Activated naive CD4-positive, alpha-beta T cell treated with anti-CD3 and anti-CD28 coated beads, Interleukin-2, amount 10 ng/mL, durations not matched to agents 7 days and 5 days (primary cell): ENCODE measurements at places on chromosomes 3 and 15.

GRCh38 chr3:170749765-170750477, 120.1 kb downstream of the RPL22L1 start:
- no peak for DNase-seq

DNA sequence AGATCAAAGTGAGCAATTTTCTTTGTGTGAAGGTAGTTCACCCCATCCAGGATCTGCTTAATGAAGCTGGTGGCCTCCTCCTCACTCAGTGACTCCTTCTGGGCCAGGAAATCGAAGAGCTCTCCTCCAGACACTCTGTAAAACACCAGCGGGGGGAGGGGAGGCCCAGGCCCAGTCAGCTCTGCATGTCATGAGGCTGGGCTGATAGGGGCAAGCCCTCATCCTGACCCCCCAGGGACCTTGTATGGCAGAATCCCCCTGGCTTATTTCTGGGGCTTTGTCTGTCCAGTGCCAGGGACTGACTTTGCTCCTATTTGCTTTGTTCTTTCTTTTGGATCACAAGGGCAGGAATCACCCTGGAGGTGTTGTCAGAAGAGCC, 74.9 kb downstream of the DAPK2 start:
- peak; percentile 62 for DNase-seq

DNA sequence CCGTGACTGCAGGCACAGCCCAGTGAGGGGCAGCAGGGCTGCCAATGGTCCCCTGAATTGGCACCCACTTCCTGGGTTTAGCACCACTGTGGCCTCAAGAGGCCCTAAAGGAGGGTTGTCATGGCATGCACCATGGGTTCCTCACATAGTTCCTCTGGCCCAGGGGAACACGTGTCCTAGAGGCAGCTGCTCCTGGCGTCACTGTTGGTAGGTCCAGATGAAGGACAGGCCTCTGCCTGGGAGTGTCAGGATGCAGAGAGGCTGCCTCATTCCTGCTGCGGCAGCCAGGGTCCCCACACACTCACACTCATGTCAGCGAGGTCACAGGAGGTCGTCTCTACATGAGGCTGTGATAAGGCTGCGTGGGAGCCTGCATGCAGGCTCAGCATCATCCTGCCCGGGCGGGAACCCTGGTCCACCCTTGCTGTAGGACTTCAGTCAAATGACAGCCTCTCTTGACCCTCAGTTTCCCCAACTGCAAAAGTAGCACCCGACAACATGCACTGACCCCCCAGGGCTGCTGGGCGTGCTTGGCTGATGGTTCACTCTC, 26.1 kb upstream of the SFMBT1 start:
- no peak for DNase-seq

DNA sequence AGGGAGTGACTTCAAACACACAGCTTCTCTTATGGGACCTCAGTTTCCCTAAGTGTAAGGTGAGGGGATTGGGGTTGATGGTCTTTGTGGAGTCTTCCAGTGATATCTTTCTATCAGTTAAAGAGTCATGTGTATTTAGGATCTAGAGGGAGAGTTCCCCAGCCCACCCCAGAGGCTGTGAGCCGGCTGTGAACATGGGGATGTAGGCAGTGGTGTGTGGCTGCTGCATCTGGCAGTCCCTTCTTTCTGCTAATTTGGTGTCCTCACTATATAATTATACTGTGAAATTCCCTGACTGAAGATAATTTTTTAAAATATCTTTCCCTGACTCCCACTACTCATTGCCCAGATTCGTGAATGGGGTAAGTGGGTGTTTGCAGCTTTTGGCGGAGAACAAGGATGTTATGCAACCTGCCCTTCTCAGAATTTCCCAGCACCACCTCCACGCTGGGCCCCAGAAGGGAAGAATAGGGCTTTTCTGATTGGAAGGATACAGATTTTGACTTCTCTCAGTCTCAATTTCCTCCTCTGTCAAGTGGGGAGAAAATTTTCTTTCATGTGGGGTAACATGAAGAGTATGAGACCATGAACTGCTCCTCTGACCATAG, 79.0 kb upstream of the RASGRF1 start:
- DNase-seq, result no peak

DNA sequence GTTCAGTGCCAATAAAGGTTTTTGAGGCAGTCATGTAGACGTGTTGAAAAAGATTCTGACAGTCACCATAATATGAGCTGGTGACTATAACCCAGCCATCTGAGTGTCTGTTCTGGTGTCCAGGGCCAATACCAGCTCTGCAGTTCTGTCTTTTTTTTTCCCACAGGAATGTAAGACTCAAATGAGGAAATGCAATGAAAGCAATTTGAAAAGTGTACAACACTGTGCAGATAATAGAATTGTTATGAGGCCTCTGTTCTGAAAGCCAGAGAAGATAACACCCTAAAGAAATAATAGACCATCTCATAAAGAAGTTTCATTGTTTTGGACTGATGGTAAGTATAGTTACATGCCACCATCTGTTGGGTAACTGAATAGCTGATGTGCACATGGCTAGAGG, 57.1 kb downstream of the CLDN1 start:
- no peak for DNase-seq

- DNase-seq, result peak; percentile 60
These were observed 27.6 kb downstream of the XYLB start for GRCh38 chr3:38374221-38374620.

DNA sequence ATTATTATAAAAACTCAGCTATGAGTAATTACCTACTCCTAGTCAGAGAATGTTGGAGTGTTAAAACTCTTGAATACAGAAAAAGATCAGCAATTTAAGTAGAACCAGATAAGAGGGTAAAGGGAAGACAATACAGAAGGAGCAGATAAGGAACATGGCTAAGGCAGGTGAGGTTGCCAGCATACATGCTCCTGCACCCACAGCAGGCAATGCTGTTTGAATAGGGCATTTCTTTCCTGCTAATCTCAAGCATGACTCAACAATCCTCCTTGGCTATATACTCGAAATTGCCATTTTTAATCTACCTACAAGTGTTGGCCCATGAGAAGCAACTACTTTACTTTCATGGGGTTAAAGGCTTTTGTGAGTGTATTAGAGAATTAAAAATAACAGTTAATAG, 494.5 kb downstream of the DIPK2A start:
- DNase-seq, result no peak

DNA sequence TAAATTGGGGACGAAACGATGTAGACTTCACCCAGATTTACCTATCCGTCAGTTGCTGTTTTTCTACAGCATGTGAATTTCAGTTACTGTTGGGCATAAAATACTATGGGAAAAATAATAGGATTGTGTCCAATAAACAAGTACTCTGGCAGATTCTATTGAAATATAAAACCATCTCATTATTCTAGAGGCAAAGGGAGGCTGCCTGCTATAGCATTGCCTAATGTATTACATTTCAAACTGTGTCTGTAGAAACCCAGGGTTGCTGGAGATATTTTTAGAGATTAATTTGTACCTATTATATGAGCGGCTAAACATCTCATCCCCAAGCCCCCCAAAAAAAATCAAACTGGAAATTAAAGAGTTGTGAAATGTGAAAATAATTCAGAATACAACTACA, 159.6 kb upstream of the IL12A start:
- no peak for DNase-seq

DNA sequence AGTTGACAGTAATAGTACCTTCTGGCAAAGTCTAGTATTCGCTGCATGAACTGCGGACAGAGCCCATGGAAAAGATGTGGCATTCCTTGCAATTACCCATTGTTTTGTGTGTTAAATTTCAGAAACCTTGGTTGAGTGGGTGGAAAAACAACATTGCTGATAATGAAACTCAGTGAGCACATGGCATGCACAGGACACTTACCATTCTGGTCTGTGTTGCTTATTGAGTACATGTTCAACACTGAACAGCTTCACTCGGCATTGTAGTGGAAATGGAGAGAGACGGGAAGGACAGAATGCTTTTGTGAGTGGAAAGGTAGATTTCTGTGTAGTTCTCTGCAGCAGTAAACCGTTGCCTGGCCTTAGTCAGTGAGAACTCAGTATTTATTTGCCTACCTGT, 165.3 kb downstream of the FNDC3B start:
- DNase-seq, result no peak

GRCh38 chr3:9403463-9403862, 6.0 kb downstream of the SETD5 start:
- no peak for DNase-seq

- DNase-seq, result no peak
These were observed 8.4 kb upstream of the GATA2 start for GRCh38 chr3:128501431-128501830.

DNA sequence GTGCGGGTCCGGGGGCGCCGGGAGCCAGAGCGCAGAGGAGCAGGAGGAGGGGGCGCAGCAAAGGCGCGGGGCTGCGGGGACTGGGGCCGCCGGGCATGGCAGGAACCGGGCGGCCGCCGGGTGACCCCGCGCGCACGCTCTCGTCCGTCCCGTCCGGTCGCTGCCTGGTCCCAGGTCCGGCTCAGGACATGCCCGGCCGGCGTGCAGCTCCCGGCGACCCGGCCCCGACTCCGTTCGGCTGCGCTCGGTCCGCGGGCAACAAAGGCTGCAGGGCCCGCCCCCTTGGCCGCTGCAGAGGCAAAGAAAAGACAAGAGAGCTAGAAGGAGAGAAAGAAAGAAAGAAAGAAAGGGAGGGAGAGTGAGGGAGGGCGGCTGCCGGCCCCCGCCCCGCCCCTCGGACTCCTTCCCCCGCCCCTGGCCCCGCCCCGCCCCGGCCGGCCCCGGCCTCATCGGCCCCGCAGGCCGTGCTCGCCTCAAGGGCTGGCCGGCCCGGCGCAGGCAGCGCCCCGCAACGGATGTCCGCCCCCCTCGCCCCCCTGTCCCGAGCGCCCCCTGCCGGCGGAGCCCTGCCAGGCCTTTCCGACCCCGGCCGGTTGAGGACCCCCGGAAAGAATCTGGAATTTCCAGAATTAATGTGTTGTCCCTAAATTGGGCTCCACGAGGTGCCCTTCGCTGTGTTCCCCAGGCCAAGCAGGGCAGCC, at the start of gene ADAMTS7:
TSS of gene ADAMTS7 (minus strand) at position 341 of the 701 bp plus-strand sequence. CDS start at position 97, 244 bp downstream.
- peak; percentile 67 for DNase-seq

DNA sequence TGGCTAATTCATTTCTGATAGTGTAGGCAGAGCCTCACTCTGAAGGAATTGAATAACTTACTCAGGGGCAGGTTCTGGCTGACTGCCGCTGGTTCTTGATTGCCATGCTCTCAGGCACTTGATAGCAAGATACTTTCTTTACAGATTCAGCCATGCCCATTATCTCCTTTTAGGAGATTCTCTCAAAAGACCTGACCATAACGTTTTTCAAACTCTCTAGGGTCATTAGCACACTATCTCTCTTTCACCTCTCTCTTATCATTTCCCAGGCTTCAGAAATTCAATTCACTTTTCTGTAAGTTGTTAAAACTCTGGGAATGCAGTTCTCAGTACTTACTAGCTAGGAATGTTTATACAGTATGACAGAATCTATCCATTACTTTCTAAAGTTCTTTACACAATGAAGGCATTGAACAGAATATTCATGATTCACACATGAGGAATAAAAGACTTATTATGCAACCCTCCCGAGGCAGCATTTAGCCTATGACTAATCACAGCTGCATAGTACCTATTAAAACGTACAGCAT, 850.3 kb upstream of the CADM2 start:
- DNase-seq, result no peak

DNA sequence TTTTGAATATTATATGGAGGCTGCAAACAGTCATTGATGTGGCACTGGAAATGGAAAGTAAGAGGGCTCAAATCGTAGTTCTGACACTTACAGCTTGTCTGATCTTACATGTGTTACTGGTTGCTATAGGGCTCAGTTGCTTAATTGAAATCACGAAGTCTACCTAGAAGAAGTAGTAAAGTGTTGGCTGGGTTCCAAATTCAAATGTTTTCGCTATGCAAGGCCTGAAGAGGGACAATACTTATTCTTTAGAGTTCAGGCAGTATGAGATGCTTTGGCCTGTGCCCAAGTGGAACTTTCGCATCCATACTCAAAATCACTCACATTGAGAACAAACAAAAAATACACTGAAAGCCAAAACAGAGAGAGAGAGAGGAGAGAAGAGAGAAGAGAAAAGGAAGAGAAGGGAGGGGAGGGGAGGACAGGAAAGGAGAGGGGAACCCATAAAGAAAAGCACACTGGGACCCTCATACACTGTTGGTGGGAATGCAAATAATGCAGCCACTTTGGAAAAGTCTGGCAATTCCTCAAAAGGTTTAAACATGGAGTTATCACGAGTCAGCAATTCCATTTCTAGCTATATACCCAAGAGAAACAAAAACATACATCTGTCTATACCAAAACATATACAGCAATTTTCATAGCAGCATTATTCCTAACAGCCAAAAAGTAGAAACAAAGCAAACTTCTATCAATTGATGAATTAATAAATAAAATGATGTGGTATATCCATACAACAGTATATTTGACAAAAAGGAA, 2.9 kb upstream of the FXR1 start:
- no peak for DNase-seq

DNA sequence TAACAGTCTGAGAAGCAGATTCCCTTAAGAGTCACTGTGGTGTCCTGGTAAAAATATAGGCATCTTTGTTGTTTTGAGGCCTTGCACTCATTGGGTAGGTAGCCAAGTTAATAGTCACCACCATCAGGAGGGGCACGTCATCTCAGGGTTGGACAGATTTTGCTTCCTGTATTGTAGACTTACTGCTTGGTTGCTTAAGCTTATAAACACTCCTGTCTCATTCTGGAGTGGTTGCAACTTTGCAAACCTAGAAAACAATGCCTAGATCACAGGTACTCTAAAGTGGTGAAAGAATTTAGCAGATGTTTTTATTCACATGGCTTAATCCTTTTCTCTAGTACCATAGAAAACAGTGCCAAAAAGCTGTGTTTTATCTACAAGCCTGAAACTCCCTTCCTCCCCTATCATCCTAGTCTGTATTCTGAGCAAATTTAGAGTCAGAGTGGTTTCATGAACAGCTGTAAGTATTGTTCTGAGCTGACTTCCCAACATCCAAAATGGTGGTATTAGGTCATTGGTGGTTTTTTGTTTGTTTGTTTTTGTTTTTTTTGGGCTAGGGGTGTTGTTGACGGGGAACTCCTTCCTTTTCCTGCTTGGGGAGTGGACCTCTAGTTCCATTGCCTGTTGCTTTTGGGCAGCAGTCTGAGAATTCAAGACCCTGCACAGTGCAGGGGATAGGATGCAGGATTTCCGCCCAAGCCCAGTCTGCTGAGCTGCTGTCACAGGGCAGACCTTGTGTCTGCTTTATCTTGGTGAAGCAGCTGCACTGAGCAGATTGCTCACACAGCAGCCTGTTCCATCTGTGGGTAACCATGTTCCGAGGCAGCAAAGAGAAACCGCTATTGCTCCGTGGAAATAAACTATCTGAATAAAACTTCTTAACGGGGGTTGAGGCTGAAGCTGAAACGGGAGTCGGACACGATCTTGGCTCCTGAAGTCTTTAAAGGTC, 202.0 kb downstream of the AKAP13 start:
- DNase-seq, result peak; percentile 81

- no peak for DNase-seq
These were observed 840.0 kb downstream of the EPHA3 start for GRCh38 chr3:89947337-89947954.

DNA sequence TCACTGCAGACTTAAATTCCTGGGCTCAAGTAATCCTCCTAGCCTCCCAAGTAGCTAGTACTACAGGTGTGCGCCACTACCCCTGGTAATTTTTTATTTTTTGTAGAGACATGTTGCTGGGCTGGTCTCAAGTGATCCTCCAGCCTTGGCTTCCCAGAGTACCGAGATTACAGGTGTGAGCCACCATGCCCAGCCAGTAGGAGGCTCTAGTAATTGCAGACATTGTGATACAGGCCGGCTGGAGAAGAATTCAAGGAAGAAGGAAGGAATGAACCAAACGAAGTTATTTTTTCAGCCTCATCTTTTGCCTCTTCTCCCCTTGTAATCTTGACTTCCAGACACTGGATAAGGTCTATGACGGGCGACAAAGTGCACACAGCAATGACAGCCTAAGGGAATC, 3.2 kb upstream of the PPP4R2 start:
- DNase-seq, result no peak

GRCh38 chr3:458653-459310, 262.2 kb downstream of the CHL1 start:
- no peak for DNase-seq
